ENCODE measurements at places on chromosomes 5 and 9.

GRCh38 chr5:87411973-87412629 lies 629 bp downstream of the CCNH start:
- DNase-seq = peak; percentile 60

DNA sequence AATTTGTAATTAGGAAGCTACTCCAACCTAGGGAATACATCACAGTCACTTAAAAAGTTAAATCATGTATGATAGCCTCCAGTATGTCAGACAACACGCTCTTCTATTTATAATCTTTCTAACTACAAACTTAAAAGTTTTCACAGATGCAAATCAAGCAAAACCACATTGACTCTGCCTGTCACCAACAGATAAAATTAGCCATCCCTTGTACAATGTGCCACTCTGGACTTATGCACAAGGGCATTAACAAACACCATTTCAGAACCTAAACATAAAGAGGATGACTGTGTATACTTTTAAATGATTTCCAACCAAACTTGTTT lies 14.7 kb downstream of the ERP44 start:
- DNase-seq = no peak

GRCh38 chr5:151631941-151632340 lies 40.8 kb upstream of the FAT2 start:
- DNase-seq = no peak

DNA sequence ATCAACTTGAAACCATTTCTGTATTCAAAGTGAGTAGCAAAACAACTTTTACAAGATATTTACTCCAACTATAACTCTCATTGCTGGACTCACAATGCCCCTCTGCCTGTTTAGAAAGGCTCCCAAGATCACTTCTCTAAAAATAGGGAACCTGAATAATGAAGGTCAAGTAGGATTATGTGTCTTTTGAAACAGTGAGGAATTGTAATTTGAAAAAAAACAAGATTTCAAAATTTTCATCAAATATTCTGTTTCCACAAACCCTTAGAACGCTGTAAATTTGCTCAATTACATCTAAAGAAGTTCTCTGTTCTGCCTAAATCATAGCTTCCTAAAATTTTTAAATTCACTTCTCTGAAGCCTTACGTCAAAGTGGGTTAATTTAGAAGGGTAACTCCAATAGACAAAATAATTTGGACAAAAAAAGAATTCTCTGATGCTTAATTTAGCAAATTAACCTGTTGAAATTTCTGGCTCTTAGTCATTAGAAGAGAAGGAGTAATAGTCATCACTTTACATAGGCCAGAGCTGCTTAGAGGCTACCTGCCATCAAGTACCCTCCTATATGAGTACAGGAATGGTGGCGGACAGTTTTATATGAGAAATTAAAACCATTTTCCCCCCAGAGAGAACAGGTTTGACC lies 4.0 kb downstream of the ELL2 start:
- no peak for DNase-seq

DNA sequence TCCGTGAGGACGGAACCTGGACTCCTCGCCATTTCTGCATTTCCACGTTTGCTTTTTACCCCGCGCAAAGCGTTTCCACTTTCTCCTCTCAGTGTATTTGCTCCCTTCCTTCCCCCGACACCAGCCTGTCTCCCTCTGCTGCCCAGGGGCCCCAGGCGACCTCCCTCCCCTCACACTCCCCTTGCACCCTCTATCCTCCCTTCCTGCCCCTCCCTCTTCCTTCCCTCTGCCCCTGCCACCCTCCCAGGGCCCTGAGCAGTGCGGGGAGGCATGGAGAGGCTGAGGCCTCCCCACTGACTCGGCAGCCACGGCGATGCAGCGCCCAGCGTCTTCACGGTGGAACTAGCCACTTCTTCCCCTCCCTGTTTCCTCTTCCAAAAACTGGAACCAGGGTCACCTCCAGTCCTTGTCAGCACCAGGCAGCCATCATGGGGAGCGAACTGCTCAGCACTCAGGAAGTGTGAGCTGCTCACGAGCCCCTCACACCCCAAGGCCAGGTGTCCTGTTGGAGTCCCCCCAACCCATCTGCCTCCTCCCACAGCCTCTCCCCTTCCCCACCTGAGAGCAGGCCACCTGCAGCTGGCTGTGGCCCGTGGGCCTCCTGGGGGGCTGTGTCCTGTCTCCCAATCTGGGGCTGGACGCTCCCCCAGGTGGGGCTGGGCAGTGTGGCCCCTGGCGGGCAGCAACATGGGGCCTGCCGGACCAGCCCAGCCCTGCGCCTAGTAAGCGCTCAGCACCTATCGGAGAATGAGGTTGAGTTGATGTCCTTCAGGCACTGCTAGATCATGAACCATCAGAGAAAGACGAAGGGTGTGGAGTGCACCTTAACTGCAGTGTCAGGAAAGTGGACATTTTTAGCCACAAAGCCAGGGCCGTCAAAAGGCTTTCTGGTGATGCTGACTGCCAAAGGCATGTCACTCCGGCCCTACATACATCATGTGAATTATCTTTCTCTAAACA lies 17.5 kb downstream of the UBE2QL1 start:
- no peak for DNase-seq

DNA sequence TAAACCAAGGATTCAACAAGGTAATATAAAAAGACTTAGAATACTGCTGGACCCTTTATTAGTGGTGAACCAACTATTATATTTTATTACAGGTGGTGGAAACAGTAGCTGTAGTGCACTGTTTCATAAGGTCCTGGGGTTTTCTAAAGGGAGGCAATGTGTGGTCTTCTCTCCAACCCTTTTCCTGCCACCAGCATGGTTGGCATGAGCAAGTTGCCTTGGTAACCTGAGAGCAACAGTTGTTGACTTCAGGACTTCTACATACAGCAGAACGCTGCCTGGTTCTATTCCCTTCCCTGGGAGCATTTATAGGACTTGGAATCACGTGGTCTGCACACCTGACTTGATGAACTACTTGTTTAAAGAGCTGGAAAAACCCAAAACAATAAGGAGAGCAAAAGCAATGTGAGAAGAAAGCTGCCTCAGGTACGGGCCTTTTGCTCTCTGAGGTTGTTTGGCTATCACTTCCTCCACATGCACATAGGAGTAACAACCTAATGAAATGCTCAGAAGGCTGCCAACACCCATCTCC lies 81.1 kb upstream of the RAI14 start:
- no peak for DNase-seq

GRCh38 chr5:137923856-137924255 lies 34.6 kb downstream of the PKD2L2 start:
- peak; percentile 38 for DNase-seq
